ENCODE measurements at places on chromosomes 3 and 15. TPM values are rescaled to one million over a fixed set of nuclear protein-coding genes. Genes with fewer than 3 reads are reported as not detected.

The ATG7 gene
- 36.7 TPM for total RNA-seq

The DPPA2 gene
- not detected for total RNA-seq

The PEAK1 gene
- total RNA-seq = 28.5 TPM

The CHRNA7 gene
- total RNA-seq = 0.32 TPM

The SLCO2A1 gene
- total RNA-seq = not detected

The IDH2 gene
- total RNA-seq = 196 TPM

The SHQ1 gene
- 26.0 TPM for total RNA-seq

The TMEM266 gene
- not detected for total RNA-seq

Measured in T-helper 1 cell treated with Interleukin-12 subunit alpha and Interleukin-12 subunit beta and Interleukin-4 antibody, amounts not matched to agents 30 ng/mL and 1 ng/mL, for 36 hours (primary cell).